ENCODE measurements at places on chromosomes 7 and 10.

DNA sequence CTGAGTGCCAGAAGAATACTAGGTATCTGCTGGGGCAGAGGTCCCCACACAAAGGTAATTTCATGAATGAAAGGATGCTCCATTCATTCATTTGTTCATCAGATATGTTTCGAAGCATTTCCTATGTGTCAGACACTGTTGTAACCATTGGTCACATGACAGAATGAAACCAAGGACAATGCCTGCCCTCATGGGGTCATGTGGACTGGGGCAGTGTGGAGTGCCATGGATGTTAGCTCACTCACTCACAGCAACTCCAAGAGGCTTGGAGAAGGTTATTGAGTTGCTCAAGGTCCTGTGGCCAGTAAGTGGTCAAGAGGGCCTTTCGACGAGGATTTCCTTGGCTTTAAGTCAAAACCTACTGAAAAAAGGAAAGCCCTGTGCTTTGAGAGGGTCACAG is 223.5 kb downstream of the ARHGAP12 start:
- no peak for DNase-seq

DNA sequence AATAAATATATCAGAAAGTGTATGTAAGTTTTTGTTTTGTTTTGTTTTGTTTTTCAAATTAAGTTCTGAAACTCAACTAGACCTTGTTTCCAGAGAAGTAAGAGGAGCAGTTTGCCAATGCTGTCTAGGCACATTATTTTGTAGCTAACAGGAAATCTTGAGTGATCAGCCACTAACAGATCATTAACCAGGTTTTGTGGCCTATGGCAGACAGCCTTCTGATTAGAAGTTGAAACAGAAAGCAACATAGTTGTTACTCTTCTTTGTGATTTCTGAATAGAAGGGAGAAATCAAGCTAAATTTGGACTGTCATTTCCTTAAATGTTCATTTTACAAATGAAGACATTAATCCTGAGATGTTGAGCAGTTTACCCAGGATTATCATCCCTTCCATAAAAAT is 142.6 kb downstream of the PLXDC2 start:
- no peak for DNase-seq

GRCh38 chr10:129767751-129768150 is 196.3 kb downstream of the EBF3 start:
- DNase-seq, result no peak

DNA sequence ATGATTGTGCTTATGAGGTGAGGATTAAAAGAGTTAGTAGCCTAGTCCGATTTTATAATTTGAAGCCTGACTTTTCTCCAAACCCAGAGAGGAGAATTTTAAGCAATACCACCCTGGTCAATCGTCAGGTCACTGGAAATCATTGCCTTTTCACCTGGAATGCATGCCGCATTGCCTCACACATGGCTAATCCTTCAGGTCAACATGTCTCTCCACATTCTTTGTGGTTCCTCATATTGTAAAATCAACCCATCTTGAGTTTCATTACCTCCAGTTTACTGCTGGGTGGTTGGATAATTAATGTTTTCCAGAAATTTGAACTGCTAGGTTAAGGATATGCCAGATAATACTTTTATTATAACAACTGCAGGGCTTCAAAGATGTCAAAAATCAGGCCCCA is 55.6 kb upstream of the SEMA3E start:
- DNase-seq, result no peak

All from T47D (cell line).